ENCODE measurements at places on chromosomes 6 and 20.

DNA sequence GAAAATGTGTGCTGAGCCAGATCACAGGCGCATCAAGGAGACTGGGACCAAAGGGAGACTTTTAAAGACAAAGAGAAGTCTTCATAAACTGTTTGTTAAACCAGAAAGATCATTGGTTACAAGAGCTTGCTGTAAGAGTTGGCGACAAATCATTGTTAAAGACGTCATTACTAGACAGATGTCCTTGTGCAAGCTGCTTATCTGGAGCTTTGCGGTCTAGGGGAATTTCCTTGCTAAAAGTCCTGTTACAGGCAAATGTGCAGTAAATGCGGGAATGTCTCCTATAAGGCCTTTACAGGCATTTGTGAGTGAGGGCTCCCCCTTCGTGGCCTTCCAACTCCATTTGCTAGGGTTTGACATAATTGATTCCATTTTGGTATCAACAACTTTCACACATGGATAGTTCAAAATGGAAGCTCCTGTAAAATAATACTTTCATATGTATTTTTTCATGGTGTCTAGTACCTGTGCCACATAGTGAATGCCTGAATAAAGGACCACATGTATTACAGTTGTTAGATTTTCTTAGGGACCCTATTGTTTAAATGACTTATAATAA is 362.4 kb downstream of the UTRN start:
- DNase-seq = no peak

DNA sequence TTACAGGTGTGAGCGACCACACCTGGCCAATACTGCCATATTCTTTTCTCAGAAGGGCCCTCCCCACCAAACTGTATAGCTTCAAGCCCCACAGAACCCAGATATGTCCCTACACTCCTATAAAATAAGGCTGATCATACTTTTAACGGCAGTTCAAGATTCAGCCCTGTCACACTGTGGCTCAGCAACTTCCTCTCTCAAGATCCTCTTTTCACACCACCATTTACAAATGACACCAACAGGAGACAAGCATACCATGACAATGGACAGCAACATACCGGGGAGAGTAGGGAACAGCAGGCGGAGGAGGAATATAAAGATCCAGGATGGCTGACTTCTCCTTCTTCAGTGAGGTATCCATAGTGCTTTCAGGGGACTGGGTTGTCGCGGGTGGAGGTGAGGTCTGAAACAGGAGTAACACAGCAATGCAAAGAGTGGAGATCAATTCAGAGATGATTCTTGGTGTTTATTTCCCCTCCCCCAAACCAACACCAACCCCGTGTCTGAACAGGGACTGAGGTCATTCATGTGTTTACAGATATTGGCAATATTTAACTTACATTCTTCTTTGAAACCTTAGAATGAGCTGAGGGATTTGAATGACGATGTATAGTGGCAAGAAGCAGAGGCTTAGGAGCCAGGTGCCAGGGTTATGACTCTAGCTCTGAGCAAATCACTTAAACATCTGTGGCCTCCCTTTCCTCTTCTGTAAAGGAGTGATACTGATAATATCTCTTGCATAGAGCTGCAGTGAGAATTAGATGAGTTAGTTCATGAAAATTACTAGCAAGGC is 57.6 kb upstream of the IPCEF1 start:
- no peak for DNase-seq

- no peak for DNase-seq
Measured at GRCh38 chr6:165880686-165881085, 217.6 kb upstream of the PDE10A start.

- DNase-seq = no peak
Measured at GRCh38 chr6:147071776-147072175, 132.4 kb upstream of the STXBP5 start.

- no peak for DNase-seq
Measured at GRCh38 chr20:42923348-42923918, 266.3 kb downstream of the PTPRT start.

- no peak for DNase-seq
Measured at GRCh38 chr6:120077489-120077888, 727.9 kb upstream of the MAN1A1 start.

DNA sequence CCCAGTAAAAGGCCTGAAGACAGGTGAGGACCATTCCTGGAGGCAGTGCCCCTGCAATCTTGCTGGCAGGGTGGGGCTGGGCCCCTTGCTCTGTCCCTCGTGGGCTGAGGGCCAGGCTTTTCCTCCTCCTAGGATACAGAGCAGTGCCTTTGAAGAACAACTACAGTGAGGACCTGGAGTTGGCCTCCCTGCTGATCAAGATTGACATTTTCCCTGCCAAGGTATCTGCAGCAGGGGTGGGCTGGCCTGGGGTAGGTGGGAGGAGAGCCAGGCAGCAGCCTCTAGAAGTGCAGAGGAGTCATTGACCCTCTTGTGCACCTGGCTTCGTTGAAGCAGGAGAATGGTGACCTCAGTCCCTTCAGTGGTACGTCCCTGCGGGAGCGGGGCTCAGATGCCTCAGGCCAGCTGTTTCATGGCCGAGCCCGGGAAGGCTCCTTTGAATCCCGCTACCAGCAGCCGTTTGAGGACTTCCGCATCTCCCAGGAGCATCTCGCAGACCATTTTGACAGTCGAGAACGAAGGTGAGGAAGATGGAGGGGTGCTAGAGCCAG is 36.5 kb downstream of the PLCG1 start:
- no peak for DNase-seq

- no peak for DNase-seq
Measured at GRCh38 chr6:47131773-47132172, 89.6 kb upstream of the ADGRF1 start.

- no peak for DNase-seq
Measured at GRCh38 chr6:168858926-168859325, 394.7 kb downstream of the THBS2 start.

GRCh38 chr20:40462566-40462965 is 226.5 kb downstream of the MAFB start:
- no peak for DNase-seq

Measured in gastrocnemius medialis (tissue), 4 donors.